IMR-90 (cell line): ENCODE measurements at places on chromosomes 3 and 15. TPM values are rescaled to one million over a fixed set of nuclear protein-coding genes. Genes with fewer than 3 reads are reported as not detected.

DNA sequence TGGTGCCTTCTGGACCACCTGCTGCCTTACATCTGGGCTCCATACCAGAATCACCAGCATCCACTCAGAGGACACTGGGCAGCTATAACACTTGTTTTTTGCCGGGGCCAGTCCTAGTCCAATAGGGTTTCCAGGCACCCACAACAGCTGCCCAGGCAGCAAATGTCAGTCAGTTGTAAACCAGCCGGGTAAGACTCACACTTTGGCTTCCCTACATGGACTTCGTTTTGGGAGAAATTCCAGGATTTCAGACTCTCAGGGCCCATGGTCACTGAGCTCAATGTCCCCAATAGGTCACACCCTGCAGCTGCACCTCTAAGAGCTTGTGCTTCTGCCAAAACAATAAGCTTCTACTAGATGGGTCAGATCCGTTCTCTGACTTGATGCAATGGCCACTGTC lies 83.8 kb downstream of the FAM174B start:
- no peak for DNase-seq

GRCh38 chr3:191393146-191393545 lies 62.8 kb upstream of the UTS2B start:
- peak; percentile 28 for DNase-seq

- DNase-seq, result peak; percentile 15
Measured at GRCh38 chr15:82803793-82804574, 1.9 kb downstream of the FSD2 start.

GRCh38 chr3:113103588-113103987 lies 107.8 kb upstream of the BOC start:
- DNase-seq, result no peak

DNA sequence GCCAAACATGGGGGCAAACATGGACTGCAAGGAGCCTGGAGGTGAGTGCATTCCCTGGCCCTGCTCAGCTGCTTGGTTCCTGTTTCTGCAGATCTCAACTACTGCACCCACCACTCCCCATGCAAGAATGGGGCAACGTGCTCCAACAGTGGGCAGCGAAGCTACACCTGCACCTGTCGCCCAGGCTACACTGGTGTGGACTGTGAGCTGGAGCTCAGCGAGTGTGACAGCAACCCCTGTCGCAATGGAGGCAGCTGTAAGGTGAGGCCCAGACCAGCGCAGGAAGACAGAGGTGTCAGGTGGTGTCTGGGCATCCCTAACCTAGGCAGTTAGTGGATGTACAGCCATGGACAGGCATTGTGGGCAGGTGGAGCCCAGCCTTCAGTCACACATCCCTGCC lies 5.3 kb downstream of the DLL4 start:
- no peak for DNase-seq

GRCh38 chr3:51378726-51379125 lies 6.4 kb upstream of the MANF start:
- no peak for DNase-seq

GRCh38 chr3:187807086-187807862 lies 62.0 kb upstream of the BCL6 start:
- DNase-seq, result peak; percentile 84

Gene RTP3
- total RNA-seq, result 0.18 TPM in 1 of 2 replicates, not detected in the other

Gene CRYGS
- 0.36 and 0.56 TPM in 2 replicates for total RNA-seq

DNA sequence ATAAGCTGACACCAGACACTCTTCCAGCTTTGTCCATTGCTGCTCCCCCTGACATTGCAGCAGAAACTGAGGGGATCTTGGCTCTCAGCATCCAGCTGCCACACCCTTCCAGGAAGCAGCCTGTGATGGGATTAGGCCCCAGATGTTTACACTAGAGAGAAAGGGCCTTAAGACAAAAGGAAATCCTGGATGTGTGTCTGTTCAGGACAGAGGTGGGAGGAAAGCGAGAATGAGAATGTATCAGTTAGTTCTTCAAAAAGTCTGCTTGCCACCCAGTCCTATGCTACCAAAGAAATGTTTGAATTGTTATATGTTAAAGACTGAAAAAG lies 58.8 kb downstream of the HES1 start:
- DNase-seq, result no peak

Gene SLC22A13
- under 0.01 TPM in 2 replicates for total RNA-seq

Gene DUOXA2
- total RNA-seq, result not detected in 2 replicates

Gene MRAS
- 56.1 and 59.3 TPM in 2 replicates for total RNA-seq

DNA sequence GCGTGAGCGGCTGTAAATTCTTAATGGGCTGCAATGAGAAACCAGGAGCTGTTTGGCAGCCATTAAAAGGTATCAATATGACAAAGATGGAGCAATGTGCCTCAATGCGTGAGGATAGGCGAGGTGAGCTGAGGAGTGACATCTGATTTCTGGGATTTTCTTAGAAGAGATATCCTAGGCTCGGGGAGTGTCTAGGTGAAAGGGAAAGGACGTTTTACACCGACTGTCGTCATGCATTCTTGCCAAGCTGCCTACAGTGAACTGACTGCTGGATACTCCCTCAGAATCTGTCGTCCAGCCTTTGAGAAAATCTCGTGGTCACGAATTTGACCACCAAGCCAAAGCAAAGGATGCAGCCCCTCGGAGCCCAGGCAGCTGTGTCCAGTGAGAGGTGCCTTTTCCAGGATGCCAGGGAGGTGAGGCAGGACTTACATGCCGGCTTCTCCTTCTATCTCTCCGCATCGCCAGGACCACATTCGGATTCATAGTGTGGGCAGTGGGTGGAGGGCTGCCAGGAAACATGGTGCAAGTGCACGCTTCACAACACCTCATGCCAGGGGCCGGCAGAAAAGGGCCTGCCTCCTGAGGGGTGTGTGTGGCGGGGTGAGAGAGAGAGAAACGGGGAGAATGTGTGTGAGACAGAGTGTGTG lies 80.3 kb upstream of the ABHD17C start:
- no peak for DNase-seq

GRCh38 chr3:144583871-144584270 lies 612.2 kb downstream of the DIPK2A start:
- no peak for DNase-seq

Gene HHATL
- not detected in 2 replicates for total RNA-seq

GRCh38 chr15:81091889-81092558 lies 42.0 kb upstream of the CFAP161 start:
- DNase-seq, result peak; percentile 97

DNA sequence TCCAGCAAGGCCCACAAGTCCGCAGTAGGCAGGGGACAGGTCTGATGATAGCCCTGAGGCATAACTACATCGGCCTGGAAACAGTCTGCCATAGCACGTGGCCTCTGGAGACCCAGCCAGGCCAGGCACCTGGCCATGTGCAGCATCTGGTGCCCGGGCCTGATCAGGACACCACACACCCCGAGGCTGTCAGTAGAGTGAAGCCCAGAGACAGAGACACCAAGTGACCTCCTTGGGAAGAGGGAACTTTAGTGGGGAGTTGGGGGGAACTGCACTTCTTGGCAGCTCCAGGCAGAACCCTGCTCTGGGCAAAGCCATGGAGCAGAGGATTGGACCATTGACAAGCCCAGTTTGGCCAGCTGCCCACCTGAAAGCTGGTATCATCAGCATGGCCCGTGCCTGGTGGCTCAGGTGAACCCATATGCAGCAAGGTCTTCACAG lies 1.2 kb downstream of the SHISA5 start:
- DNase-seq, result no peak

Gene GPR27
- not detected in 2 replicates for total RNA-seq

GRCh38 chr3:66692766-66693150 lies 191.9 kb upstream of the LRIG1 start:
- no peak for DNase-seq

Gene CCDC9B
- 19.7 and 30.0 TPM in 2 replicates for total RNA-seq

GRCh38 chr3:109268181-109268580 lies 48.1 kb downstream of the DPPA2 start:
- DNase-seq, result no peak

DNA sequence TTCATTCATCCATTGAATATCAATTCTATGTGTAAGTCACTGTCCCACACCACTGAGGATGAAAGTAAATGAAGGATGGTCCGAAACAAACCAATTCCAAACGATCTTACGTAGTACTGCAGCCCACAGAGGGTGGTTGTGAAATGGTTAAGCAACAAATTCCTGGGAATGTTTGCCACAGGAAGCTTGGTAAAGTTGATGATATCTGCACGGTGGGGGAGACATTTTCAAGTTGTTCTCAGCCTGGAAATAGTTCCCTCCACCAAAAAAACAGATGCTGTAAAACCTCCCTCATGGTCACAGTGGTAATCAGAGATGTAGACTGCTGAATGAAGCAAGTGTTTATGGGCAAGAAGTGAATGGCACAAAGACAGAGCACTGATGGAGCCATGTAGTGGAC lies 35.9 kb upstream of the BNC1 start:
- DNase-seq, result peak; percentile 55

Gene LMAN1L
- not detected in 2 replicates for total RNA-seq

- no peak for DNase-seq
Measured at GRCh38 chr3:72405943-72406566, 442.2 kb downstream of the SHQ1 start.

DNA sequence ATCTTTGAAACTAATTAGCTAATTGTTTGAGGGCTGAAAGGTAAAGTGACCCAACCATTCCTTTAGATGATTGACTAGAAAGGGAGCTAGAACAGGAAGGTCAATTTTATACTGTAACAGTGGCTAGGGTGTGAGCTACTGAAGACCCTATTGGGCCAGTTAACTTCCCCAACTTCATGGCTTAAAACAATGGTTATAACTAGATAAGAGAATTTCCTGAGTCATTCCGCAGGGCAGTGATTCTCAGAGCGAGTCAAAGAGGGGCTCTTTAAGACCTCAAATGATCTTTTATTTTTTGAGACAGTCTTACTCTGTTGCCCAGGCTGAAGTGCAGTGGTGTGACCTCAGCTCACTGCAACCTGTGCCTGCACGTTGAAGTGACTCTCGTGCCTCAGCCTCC lies 33.7 kb upstream of the TTBK2 start:
- no peak for DNase-seq

Gene IL17RB
- under 0.01 TPM in 1 of 2 replicates, not detected in the other for total RNA-seq

DNA sequence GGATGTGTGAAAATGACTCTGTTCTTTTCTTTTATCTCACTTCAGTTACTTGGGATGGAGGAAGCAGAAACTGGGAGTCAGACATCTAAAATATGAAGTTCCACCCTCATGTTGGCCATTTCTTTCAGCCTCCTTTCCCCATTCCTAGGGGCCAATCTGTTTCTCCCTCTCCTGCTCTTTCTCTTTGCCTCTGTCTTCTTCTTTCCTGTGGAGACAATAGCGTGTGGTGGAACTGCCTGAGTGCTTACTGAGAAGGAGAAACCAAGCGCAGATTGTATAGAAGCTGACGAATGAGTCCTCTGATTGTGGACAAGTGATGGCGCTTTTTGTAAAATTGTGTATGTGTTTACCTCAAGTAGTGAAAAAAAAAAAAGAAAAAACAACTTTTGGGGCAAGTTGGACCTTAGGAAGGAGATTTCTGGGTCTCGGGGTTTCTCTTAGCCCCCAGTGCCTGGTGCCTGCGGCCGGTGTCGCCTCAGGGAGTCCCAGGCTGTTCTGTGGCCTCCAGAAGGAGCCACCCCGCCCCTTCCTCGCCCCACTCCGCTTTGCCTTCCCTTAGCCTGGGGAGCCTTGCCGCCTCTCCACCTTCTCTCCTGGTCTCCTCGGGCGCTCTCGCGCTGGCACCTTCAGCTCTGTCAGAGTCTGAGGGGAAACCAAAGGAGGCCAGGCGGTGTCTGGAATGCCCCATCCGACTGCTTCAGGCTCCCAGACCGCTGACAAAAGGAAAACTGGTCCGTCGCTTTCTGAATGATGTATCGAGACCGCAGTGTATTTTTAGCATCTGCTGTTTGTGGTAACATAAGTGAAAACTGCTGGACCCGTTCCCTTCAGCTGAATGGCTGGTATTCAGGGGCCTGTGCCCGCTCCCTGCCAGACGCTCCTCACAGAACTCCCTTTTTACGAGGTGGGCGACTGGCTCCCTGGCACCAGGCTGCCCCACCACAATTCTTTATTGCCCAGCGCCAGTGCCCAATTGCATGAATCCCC lies 30.1 kb downstream of the SCG5 start:
- DNase-seq, result no peak

Gene KLHDC8B
- 16.1 and 16.5 TPM in 2 replicates for total RNA-seq

DNA sequence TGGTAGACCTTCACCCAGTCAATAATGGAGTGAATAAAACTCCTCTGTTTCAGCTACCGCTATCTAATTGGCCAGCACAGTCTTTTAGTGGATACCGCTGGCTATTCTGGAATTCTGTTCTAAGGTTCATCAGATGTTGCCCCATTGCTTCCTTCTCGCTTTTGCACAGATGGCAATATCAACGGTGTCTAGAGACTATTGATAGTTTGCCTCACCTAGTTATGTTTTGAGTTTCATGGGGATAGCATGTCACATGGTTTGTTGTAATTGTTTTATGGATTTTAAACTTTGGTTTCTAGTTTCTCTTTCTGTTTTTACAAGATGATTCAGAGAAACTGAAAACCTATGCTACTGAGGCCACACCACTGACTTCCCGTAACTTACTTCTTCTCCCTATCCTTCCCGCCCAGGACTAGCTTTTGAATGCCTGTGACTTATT lies 2.0 kb downstream of the XRN1 start:
- peak; percentile 53 for DNase-seq

GRCh38 chr3:13065727-13066126 lies 7.5 kb downstream of the IQSEC1 start:
- DNase-seq, result no peak

- DNase-seq, result peak; percentile 20
Measured at GRCh38 chr3:182794455-182795388, 1.4 kb downstream of the ATP11B start.

DNA sequence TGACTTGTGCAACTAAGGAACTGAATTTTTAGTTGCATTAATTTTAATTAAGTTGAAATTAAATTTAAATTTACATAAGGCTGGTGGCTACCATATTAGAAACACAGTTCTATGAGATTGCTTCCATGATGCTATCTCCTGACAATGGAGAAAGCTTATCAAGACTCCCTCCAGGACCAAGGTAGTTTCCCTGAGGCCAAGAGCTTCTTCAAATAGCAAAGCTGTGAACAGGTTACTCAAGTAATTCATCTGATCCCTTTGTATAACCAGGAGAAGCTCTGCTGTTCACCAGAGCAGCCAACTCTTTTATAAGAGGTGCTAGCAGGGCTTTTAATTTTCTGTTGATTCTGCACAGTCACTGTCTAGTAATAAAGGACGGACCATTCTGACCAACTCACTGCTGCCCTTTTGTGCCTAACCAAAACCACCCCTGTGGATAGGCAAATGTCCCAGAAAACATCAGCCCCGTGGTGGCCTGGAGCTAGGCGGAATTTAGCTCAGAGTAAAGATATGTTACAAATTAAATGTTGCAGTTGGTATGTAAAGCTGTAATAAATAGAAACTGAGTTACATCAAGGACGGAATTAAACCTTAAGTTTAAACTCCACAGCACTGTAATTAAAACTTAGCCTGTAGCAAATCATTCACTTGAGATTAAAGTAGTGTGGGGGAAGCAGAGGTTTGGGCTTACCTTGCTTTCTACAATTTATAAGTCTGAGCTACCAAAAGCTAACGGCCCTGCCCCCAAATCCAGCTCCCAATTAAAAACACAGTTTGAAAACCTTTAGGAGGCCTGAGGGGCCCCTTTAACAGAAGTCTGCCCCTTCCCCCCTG lies 55.6 kb upstream of the LRTM1 start:
- no peak for DNase-seq

Gene GNAT1
- total RNA-seq, result not detected in 2 replicates

Gene RIOX2
- 26.7 and 27.8 TPM in 2 replicates for total RNA-seq

GRCh38 chr3:22977650-22978289 lies 225.4 kb upstream of the UBE2E2 start:
- DNase-seq, result no peak

- DNase-seq, result no peak
Measured at GRCh38 chr3:127254730-127255129, 33.1 kb downstream of the PRR20G start.

GRCh38 chr3:112303764-112304325 lies 9.8 kb upstream of the SLC9C1 start:
- DNase-seq, result peak; percentile 28
